ENCODE measurements at places on chromosomes 5 and 9.

DNA sequence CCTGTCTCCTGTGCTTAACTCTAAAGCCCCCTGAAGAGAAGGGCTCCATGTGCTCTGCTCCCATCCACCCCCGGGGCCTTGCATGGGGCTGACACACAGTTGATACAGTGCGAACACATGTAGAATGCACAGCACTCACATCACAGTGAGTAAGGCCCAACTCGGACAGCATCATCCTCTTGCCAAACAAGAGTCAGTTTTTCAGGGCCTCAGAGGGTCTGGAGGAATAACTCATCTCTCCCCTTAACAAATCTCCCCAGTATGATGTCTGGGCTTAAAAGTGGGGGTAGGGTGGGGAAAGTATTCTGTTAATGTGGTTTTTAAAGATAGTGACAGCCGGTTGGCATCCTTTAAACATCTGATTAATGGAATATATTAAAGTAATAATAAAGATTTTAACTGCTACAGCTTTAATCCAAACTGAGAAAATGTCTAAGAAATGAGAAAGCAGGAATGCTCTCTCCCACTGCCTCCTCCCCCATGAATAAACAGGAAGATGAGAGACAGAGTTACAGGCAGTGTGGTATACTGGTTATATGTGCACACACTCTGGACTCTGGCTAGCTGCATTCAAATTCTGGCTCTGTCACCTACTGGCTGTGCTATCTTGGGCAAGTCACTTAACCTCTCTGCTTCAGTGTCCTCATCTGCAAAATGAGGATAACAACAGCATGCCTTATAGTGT, 22.5 kb downstream of the APBA1 start:
- no peak for DNase-seq

DNA sequence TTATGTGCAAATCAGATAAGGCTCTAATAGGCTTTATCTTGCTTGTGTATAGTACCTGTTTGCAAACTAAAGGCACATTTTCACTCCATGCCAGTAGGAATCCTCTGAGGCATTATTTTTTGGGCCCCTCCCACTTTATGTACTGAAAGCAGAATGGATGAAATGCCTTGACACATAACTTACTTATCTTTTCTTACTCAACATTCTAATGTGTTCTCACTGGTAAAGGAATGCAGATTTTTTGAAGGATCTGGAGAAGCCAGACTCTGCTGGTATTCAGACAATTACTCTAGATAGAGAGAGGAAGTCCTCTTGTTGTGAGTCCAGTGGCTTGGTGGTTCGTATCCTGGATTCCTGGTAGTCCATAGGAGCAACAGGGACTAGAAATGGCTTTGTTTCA, 336.7 kb downstream of the CCDC171 start:
- no peak for DNase-seq

DNA sequence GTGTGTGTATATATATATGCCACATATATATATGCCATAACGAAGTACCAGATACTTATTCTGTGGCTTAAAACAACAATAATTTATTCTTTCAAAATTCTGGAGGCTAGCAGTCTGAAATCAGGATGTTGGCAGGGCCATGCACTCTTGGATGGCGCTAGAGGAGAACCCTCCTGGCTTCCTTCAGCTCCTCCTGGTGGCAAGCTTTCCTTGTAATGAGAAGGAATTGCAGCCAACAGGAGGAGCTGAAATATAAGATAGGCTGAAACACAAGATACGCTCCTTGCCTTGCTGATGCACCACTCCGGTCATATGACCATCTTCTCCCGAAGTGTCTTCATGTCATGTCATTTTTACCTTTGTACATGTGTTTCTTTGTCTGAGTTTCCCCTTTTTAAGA, 368.1 kb upstream of the CTNND2 start:
- no peak for DNase-seq

GRCh38 chr5:77876316-77876715, 100.2 kb upstream of the TBCA start:
- DNase-seq, result no peak

DNA sequence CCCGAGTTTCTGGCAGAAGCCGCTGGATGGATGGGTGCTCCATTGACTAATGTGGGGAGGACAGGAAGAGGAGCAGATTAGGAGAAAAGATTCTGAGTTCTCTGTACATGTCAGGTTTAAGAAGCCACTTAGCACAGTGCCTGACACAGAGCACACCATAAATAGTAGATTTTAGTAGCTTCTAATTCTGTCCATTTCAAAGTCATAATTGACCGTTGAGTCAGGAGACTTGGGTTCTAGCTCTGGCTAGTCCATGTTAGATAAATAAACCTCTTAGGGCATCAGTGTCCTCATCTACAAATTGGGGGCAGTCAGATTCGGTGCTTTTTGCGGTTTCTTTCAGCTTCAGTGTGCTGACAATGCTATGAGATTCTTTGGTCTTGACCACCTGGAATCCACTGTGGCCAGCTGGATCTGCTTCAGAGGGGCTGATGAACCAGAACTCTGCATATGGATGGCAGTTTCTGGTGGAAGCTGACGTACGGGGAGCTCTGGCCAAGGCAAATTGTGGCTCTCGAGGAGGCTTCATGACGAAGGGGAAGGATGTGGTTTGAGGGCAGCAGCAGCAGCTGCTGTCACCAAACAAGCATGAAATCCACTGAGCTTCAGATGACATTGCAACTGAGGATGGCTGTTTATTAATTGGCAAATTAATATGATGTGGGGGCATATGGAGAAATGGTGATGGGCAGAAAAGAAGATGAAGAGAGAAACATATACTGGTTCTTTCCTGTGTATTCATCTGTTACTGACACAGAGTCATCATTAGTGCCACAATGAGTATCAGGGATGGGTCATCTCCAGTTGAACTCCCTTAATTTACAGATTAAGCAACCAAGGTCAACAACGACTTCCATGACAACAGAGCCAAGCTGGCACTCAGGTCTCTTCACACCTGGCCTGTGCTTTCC, 134.4 kb downstream of the AOPEP start:
- peak; percentile 86 for DNase-seq

DNA sequence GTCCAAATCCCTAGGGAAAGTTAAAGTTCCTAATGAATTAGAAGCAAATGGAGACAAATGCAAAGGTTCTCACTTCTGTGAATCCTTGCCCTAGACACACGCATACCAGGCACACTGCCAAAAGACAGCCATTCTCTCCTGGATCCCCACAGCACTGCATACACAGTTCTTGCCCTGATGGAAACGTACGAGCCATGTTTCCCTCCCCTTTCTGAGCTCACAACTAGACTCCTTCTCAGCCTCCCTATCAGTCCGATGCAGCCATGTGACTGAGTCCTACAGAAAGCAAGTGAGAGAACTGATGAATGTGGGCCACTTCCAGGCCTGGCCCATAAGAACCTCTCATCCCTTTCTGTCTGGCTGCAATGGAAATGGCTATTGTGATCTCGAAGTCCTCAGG, 92.0 kb downstream of the ZNF608 start:
- DNase-seq, result no peak

DNA sequence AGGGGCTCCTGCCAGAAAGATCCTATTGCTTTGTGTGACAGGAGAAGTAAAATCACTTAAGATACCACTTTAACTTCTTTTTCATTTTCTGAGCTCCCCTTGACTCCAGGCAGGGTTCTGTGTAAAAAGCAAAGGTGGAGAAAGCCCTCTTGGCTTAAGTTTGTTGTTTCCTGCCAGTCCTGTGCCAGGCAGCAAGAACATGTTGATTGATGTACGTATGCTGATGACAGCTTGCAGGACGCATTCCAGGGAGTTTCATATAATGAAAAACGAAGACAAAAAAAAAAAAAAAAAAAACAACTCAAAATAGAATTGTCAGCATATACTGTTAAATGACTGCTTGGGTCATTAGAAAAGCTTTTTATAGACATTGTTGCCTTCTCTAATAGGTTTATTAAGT, 251.7 kb downstream of the PSAT1 start:
- no peak for DNase-seq

- DNase-seq, result no peak
Observed at GRCh38 chr9:106862110-106862820, 701 bp upstream of the ZNF462 start.

DNA sequence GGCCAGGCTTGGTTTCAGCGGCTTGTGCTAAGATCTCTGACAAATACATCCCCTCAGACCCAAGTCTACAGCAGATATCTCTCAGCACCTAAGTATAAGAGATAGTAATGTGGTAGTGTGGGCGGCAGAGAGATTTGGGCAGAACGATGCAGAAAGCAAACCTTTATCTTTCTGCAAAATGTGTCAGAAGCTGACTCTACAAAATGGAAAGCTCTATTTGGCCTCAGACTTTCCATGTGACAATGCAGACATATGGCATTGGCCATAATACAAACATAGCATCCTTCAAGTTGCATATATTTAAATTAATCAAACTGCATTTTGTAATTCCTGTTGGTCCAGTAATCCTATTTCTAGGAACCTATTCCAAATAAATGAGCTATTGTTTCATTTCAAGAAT, 102.5 kb upstream of the RAI14 start:
- DNase-seq, result no peak

GRCh38 chr5:83387041-83387440, 84.5 kb upstream of the VCAN start:
- no peak for DNase-seq

DNA sequence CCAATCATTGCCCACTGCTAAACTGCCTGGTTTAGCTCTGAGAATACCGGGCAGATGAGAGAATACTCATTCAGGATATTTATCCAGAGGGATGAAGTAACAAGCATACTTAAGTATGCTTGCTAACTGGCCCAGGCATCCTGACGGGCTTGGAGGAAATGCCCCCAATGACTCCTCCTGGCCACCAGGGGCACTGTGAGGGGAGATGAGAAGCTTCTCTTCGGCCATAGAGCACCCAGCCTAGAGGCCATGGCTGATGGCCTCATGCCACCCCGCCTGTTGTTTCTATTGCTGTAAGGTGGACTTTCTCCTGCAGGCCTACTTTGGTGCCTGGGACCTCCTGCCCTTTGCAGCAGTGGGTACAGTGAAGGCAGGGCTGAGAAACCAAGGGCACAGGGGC, 134.5 kb upstream of the FSTL4 start:
- no peak for DNase-seq

DNA sequence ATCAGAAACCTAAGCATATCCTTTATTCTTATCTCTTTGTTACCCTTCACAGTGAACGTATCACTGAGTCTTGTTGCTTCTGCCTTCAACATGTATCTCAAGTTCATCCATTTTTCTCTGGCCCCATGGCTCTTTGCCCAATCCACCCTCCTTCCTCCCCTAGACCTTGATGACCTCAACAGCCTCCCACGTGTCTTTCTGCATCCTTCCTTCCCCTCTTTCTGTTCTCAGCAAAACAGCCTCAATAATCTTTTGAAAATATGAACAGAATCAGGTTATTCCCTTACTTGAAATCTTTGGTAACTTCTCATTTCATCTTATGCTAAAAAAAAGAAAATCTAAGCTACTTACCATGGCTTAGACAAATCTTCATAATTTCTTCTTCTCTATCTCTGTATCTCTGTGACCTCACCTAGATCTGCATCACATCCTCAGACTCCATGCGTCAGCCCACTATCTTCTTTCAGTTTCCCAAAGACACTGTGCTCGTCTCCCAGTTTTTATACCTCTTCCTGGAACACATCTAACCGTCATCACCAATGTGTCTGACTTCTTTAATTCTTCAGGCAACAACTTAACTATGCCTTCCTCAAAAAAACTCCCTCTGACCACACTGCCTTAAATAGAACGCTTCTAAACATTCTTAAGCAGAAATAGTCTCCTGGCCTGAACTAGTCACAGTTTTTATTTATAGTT, 208.0 kb downstream of the PARP8 start:
- no peak for DNase-seq

- DNase-seq, result no peak
Observed at GRCh38 chr9:136105398-136106135, 10.5 kb upstream of the NACC2 start.

DNA sequence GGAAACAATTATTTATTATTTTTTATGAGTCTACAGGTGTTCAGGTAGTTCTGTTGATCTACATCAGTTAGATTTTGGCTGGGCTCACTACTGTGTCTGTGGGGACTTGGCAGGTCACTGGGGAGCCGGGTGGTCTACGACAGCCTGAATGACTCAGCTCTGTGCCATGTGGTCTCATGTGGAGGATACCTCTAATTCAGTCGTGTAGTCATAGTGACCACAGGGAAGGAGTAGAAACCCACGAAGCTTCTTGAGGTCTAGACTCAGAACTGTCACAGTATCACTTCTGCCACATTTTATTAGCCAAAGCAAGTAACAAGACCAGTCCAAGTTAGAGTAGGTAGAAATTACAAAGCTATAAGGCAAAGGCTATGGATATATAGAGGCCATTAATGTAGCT, 64.7 kb upstream of the GRAMD2B start:
- DNase-seq, result no peak

DNA sequence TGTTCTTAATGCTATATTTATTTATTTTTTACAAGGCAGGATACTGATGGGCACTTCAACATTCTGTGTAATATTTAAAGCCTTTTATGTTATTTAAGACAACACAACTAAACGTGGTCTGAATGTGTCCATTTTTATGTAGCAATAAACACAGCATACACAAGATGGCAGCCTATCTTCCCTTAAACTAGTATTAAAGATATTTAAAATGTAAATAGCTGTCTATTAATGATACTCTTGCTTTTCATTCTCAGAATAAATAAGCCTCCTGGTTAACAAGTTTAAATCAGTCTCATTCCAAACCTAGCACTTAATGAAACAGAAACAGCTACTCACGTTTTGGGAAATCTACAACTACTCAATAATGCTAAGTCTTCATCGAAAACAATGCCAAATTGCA, 315.7 kb downstream of the MCTP1 start:
- no peak for DNase-seq

DNA sequence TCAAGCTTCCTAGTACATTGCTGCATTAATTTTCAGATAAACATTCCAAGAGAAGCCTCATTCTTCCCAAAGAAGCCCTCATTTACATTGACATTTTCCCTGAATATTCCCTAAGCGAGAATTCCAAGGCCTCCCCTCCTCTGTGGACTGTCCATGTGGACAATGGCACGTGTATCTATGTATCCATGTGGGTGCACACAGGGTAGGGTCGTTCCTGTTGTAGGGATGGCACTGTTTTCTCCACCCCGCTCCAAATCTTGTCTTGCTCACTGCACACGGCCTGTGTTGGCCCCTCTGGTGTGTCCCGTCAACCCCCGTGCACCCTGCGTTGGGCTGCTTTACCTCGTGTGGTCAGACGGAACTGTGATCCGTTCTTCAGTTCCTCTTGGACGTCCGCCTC, 104.7 kb upstream of the IRX2 start:
- DNase-seq, result no peak

DNA sequence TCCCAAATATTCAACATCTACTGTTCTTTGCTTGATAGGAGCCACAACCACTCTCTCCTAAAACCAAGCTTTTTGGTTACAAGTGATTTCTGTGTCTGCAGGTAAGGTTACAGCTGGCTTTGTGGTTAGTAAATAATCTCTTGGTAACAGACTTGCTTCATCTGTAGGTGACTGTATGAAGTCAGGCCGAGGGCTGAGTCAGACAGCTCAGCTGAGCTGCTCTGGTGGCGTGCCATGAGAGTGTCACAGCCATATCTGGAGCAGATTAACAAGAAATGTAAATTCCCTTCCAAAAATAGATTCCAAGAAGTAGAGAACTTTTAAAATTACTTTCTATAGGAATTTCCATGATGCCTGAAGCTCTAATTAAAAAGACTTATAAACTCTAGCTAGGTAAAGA, 23.7 kb upstream of the TAS2R1 start:
- DNase-seq, result no peak

Data from NCI-H2029 (cell line).